Esophagus muscularis mucosa (tissue), 4 donors: ENCODE measurements at places on chromosomes 2 and 18. TPM values are rescaled to one million over a fixed set of nuclear protein-coding genes. Genes with fewer than 3 reads are reported as not detected.

Gene VIT
- total RNA-seq, result 31.8 TPM

Gene MERTK
- 19.9 TPM for total RNA-seq

Gene CCDC148
- 2.5 TPM for total RNA-seq

DNA sequence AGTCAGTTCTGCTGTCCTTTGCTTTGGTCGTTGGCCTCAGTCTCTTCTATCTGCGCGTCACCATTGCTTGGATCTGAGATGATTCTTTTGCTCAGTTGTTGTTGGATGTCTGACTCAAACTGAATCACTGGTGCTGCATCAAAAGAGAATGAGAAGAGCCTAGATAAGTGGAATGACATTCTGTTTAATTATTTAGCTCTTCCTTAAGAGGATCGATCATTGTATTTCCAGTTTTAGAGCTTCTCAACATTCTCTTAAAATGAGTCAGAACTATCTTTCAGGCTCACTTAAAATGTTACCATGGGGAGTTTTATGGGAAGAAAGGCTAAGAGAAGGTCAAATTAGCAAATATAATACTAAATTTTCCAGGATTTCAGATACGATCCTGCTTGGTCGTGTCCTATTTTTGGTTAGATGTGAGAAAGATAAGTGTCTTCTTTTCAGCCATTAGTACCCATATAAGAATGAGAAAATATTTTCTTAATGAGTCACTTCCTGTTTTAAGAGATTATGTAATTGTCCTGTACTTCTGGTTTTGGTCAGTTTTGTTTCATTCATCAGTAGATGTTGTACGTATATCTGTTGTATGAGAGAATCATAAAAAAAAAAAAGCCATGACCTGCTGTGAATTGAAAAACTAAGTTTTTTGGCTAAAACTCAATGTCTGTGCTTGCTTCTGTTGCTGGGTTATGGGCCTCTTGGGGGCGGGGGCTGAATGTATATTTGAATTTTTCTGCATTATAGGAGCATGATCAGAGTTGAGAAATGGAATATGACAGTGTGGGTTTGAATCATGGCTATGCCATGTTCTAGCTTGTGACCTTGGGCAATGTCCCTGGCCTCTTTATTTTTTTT is 31.6 kb upstream of the CASP10 start:
- DNase-seq, result no peak

Gene OSBPL1A
- 126 TPM for total RNA-seq

- no peak for DNase-seq
These were observed 44.9 kb downstream of the ZBTB14 start for GRCh38 chr18:5250603-5251002.
